Ascending aorta (tissue), 2 donors: ENCODE measurements at places on chromosomes 2 and 18. TPM values are rescaled to one million over a fixed set of nuclear protein-coding genes. Genes with fewer than 3 reads are reported as not detected.

DNA sequence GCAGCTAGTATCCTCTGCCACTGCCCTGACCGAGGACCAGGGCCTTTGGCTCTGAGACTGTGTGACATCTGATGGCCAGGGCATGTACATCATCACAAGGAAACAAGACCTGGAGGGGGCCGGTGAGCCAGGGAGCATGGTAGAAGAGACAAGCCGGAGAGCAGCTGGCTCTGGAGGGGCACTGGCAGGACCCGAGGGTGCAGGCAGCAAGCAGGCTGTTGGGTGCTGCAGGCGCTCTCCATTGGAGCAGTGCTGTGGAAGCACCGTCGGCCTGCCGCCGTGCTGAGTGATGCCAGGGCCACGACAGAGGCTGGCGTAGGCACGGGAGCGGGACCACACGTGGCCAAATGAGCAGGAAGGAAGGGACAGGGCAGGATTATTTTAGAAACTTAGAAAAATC lies 335.2 kb downstream of the GBX2 start:
- no peak overlapping the region for H3K4me3 ChIP-seq
- no peaks in the 10 kb centered on the region for H3K36me3 ChIP-seq
- no peaks in the 10 kb centered on the region for H3K27me3 ChIP-seq
- no peaks in the 10 kb centered on the region for H3K4me1 ChIP-seq
- H3K27ac ChIP-seq, result no peak overlapping the region
- DNase-seq, result no peak

ALPI gene
- total RNA-seq, result not detected

DNA sequence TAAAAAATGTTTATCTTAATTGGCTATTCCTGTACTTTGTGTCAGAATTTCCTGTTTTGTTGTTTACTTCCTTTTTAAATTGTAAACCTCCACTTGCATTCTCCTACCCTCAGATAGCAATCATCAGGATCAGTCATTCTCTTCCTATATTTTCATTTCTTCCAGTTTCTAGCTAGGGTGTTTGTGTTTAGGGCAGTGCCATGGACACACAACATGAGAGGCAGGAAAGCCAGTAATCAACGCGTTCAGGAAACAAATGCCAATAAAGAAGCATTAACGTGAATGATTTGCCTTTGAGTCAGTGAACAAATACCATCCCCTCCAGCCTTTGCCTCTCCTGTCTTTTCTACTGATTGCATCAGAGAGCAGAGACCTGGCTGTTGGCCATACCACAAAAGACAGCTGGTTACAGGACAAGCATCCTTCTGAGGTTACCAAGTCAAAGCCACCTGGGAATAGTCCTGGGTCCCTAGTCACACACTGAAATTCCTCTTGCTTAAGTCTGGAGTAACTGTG lies 56.7 kb upstream of the FHL2 start:
- no peak overlapping the region for H3K27ac ChIP-seq
- no peaks in the 10 kb centered on the region for H3K36me3 ChIP-seq
- no peaks in the 10 kb centered on the region for H3K27me3 ChIP-seq
- no peaks in the 10 kb centered on the region for H3K4me1 ChIP-seq
- no peak for DNase-seq

DNA sequence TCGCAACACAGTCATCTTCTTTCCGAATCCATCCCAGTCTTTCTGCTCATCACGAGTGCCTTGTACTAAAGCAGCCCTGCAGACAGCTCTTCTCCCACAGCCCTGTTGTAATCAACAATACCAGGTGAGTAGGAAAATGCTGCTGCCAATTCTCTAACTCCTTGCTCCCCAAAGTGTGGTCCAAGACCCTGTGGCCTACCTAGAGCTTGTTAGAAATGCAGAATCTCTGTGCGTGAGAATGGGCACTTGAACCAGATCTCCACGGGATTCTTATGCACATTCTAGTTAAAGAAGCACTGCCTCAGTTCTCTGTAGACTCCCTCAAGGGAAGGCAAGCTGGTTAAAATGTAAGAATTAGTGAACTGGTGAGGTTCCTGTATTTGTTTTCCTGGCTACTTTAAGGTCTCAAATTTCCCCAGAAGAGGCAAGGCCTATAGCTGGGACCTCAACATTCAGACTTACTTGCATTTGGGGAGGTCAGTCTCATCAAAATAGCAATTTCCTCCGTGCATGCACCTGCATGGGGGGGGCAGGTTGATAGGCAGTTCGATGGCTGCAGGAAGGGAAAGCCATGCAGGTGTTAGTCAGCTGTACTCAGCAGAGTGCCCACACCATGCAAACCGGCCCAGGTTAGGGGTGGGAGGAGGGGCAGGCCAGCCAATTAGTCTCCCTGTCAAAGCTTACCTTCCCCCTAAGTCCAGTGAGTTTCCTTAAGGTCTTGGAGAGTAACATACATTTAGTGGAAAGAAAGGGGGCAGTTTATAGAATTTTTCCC lies 70.8 kb downstream of the DHRS9 start:
- no peaks in the 10 kb centered on the region for H3K4me1 ChIP-seq
- H3K4me3 ChIP-seq, result no peak overlapping the region
- no peaks in the 10 kb centered on the region for H3K36me3 ChIP-seq
- H3K27ac ChIP-seq, result no peak overlapping the region
- no peaks in the 10 kb centered on the region for H3K27me3 ChIP-seq

PCARE gene
- not detected for total RNA-seq

GRCh38 chr2:11814979-11815510 lies 68.6 kb downstream of the LPIN1 start:
- no peak for DNase-seq
- peaks cover 22% of the 10 kb centered on the region for H3K36me3 ChIP-seq
- H3K27me3 ChIP-seq, result no peaks in the 10 kb centered on the region
- H3K4me1 ChIP-seq, result peaks cover 7% of the 10 kb centered on the region

IMPACT gene
- 38.2 TPM for total RNA-seq

- peaks cover 10% of the 10 kb centered on the region for H3K4me1 ChIP-seq
- no peak overlapping the region for H3K4me3 ChIP-seq
- peaks cover 6% of the 10 kb centered on the region for H3K36me3 ChIP-seq
These were observed 21.1 kb downstream of the USP14 start for GRCh38 chr18:179499-179898.
